ENCODE measurements at places on chromosomes 4 and X.

- DNase-seq = no peak
Observed at GRCh38 chrX:9227276-9227675, 193.3 kb upstream of the FAM9B start.

- no peak for DNase-seq
Observed at GRCh38 chr4:139789096-139789654, 123.6 kb downstream of the MGST2 start.

DNA sequence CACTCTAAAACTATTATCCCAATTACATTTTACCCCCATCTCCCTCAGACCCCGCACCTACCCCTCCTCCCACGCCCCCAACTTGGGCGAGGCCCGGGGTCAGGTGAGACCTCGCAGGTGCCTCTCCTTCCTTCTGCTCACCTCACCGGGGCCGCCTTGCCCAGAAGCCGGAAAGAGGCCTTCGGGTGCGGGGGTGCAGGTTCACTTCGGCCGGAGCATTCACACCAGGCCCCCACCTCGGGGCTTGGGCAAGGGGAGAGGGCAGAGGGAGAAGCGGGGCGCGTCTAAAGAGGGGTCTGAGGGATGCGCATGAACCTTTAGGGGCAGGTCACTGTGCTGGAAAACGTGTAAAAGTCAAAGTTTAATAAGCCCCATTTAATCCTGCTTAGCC lies 427 bp downstream of the ZNF182 start:
- DNase-seq = no peak

GRCh38 chr4:165635381-165635780 lies 237.7 kb upstream of the TLL1 start:
- DNase-seq = no peak

DNA sequence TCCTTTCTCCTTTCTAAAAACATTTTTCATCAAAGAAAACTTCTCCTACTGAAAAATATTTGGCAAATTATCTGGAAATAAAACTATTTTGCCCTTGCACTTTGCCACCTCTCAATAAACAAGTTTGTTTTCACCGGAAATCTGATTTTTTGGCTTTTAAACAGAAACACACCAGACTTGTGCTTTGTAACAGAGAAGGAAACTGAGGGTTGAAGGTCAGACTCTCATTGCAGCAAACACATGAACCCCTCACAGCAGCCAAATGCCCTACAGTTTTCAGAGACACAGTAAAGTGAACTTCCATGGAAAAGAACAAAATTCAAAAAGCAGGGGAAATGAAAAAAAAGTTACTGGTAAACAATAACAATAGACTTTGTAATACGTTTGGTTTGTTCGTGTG lies 95.6 kb upstream of the WDR17 start:
- no peak for DNase-seq

GRCh38 chr4:147303174-147303872 lies 177.6 kb upstream of the EDNRA start:
- no peak for DNase-seq

- DNase-seq = no peak
Observed at GRCh38 chr4:114146947-114147618, 167.6 kb upstream of the ARSJ start.

GRCh38 chrX:53674581-53674980 lies 11.9 kb downstream of the HUWE1 start:
- DNase-seq = no peak

- no peak for DNase-seq
Observed at GRCh38 chr4:169437299-169438047, 166.7 kb upstream of the SH3RF1 start.

DNA sequence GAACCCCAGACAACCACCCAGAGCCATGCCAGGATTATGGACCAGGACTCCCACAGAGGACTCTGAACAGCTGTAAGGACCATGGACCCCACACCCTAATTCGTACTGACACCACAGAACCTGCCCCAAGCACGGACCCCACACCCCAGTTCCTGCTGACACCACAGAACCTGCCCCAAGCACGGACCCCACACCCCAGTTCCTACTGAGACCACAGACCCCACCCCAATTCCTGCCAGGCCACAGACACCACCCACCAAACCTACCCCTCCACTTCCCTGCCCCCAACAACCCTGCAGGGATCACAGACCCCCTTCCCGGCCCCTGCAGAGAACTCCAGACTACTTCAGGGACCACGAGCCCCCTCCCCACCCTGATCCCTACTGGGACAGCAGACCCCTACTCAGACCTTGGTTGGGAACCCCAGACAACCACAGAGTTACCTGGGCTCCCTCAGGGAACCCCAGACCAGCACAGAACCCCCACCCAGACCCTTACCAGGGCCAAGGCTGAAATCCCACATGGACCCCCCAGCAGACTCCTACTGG lies 1.4 kb upstream of the DHRSX start:
- no peak for DNase-seq

DNA sequence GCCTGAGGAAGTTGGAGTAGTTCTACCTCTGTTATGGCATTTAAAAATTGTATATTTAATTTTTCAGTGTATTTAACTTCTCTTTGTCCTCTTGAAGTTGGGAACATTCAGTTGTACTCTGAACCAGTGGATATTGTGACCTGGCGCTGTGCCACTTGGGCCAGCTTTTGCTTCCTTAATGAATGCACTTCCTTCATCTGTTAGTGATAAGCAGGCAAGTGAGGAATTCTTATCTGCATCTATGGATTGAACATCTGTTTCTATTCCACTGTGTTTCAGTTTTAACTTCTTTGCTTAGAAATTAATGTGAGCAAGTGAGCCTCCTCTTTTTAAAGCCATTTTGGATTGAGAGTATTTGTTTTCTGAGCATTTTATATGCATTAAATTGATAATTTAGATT lies 128.3 kb downstream of the UCHL1 start:
- DNase-seq = no peak

DNA sequence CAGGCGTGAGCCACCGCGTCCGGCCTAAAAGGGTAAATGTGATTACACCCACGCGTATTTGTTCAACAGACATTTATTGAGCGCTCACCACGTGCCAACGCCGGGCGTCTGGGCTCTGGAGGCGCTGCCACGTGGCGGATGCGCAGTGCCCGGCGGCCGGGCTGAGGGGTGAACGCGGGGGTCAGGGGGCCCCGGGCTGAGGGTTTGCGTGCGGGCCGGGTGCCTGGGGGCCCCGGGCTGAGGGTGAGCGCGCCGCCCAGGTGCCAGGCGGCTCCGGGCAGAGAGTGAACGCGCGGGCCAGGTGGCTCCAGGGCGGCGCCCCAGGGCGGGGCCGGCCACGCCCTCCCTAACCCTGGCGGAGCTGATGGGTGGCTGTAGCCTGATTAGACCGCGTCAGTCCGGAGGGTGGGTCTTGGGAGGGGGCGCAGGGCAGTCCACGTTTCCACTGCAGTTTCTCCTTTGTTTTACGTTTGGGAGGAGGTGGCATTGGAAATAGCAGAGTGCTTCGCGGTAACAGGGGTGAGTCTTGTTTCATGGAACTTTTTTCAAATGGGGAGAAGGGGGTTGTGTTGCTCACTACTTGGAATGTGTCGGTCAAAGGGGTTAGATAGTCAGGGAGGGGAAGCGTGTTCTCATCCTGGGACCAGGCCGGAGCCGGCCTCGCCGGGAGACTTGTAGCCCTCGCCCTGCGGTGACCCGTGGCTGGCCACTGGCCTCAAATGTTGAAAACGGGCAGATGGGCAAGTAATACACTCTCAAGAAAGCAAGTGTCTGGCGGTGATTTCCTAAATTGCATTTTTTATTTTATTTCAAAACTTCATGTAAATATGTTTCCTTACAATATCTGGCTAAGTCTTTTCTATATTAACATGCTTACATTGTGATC lies at the start of gene ZFP42:
Gene ZFP42, plus strand, starts transcription at position 450 of the 886 bp plus-strand sequence. CDS start 7,037 bp downstream, outside the sequence.
- no peak for DNase-seq

DNA sequence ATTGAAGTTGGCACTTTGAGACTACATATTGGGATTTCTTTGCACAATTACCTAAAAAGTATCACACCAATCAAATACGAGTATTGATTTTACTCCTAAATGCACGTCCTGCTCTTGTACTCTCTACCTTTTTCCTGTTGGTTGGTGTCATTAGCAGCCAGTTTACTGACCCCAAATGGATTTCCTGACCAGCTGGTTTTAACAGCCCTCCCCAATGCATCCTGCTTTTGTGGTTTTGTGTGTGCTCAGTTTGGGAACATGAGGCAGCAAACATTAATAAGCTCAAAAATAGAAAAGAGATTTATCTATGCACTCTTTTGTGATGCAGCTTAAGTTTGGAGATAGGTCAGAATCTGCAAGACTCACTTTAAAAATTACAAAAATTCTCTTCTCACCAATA lies 230.3 kb downstream of the MAPK10 start:
- DNase-seq = no peak

DNA sequence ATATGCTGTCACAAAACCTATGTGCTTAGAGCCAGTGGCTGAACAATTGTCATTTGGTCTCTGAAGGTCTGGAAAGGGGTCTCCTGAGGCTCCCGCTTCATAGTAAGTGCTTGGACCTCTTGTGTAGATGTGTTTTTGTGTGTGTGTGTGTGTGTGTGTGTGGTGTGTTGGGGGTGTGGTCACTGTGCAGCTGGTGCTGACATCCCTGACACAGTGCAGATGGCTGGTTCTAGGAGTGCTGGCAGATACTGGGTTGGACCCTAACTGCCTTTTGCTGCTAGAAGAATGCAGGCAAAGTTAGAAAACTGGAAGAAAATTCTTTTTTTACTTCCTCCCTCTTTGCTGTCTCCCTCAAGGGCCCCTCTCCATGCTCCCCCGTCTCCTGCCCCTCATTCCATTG lies 1872.6 kb downstream of the ARAP2 start:
- DNase-seq = no peak

DNA sequence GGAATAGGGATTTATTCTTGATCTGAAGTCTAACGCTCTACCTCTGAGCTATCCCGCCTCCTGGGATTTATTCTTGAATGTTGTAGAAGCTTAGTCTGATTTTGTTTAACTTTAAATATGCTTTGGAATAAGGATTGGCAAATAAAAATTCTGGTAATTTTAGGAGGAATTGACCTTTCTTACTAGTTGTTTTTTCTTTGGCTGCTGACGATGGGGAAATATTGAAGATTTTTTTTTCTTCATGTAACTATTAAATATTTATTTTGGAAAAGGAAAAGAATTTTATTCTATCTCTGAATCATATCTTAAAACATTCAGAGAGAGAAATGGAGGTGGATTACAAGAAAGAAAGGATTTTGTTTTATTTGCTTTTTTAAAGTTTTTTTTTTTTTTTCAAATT lies 122.9 kb downstream of the PDLIM5 start:
- no peak for DNase-seq

- DNase-seq = no peak
Observed at GRCh38 chr4:26330946-26331345, 10.1 kb downstream of the RBPJ start.

DNA sequence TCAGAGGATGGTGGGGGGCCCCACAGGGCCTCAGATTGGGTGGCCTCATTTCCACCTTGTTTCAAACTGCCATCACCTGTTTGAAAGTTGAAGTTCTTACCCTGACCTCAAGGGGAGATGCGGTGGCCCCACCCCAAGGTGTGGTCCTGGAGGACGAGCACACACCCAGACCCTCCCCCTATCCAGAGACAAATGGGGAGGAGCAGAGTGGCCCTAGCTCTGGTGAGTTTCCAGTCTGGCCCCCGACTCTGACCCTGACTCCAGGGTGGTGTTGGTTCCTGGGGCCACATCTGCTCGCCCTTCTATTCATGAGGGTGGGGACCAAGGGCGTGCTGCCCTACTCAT lies 36.3 kb upstream of the ADRA2C start:
- DNase-seq = no peak

GRCh38 chr4:22574880-22575279 lies 59.0 kb upstream of the ADGRA3 start:
- no peak for DNase-seq

DNA sequence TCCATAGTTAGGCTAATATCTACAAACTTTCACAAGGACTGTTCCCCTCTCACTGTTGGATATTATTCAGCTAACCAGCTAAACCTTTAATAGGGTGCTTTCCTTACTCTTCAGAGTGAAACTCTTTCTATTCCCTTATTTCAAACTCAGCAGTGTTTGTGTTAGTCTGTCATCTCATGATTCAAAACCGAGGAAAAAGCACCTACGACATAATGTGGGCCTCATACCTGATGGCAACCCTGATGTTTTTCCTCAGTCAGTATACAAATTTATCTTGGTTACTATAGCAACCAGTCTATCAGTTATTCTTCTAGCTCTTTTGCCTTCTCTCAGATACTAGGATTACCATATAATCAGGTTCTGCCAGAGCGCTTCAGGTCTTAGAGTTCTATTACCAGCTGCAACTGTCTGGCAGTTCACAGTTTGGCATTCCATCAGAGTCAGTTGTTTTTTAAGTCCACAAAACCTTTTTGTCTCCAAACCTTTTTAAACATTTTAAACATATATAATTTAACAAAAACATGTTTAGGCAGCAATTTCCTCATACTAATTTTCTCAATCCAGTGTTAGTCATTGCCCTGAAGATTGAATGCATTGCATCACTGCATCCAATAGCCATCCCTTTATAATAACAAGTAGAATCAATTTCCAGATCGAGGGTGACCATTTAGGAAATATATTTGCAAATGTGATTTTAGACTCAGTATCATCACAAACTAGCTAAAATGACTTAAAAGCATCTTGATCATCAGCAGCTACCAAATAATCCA lies 7.4 kb downstream of the WDR44 start:
- DNase-seq = no peak

GRCh38 chr4:10302096-10302495 lies 155.1 kb downstream of the ZNF518B start:
- DNase-seq = no peak

- no peak for DNase-seq
Observed at GRCh38 chr4:112147697-112148096, 2.4 kb downstream of the FAM241A start.

- DNase-seq = no peak
Observed at GRCh38 chrX:104392350-104392749, 137.6 kb upstream of the ESX1 start.

DNA sequence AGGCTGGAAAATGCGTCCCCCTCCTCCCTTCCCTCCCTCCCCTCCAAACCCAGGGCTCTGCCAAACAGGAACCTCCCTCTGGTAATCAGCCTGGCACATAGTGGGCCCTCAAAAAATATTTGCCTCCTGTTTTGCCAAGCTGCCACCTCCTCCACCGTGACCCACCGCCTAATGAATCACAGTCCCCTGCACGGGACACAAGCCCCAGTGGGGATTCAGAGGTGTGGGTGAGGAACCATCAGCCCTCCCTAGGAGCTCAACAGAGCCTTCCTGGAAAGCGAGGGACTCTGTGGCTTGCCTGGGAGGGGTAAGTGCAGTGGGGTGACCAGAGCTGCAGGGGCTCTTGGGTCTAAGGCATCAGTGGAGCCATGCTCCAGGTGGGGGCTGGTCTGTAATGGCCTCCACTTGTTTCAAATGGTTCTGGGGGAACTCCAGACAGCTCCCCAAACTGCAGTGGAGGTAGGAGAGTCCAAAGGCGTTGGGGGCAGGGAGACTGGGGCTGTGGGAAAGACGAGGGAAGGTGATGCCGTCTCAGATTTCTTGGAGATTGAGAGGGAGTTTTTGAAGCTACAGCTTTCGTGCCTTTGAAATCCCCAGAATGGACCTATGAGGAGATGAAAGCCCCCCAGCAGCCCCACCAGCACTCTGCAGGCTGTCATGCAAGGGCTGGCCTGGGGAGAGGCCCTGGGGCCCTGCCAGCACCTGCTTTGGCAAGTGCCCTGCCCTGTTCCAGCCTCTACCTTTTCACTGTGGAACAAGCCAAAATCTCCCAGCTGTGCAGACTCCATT lies 1.0 kb upstream of the PPP2R2C start:
- DNase-seq = no peak

Measured in activated T-cell treated with anti-CD3 and anti-CD28 coated beads, Interleukin-2, amount 50 U/mL, for 4 hours (primary cell).